ENCODE measurements at places on chromosomes 6 and 20. TPM values are rescaled to one million over a fixed set of nuclear protein-coding genes. Genes with fewer than 3 reads are reported as not detected.

CLPSL1 gene
- total RNA-seq = not detected

CNKSR3 gene
- total RNA-seq = 34.4 TPM

CDH26 gene
- 0.54 TPM for total RNA-seq

PPIL6 gene
- total RNA-seq = 1.2 TPM

SYCP2L gene
- 1.00 TPM for total RNA-seq

FNDC11 gene
- not detected for total RNA-seq

ABHD16B gene
- not detected for total RNA-seq

TRIM26 gene
- 24.2 TPM for total RNA-seq

IMPG1 gene
- not detected for total RNA-seq
